ENCODE measurements at places on chromosomes 6 and 20.

DNA sequence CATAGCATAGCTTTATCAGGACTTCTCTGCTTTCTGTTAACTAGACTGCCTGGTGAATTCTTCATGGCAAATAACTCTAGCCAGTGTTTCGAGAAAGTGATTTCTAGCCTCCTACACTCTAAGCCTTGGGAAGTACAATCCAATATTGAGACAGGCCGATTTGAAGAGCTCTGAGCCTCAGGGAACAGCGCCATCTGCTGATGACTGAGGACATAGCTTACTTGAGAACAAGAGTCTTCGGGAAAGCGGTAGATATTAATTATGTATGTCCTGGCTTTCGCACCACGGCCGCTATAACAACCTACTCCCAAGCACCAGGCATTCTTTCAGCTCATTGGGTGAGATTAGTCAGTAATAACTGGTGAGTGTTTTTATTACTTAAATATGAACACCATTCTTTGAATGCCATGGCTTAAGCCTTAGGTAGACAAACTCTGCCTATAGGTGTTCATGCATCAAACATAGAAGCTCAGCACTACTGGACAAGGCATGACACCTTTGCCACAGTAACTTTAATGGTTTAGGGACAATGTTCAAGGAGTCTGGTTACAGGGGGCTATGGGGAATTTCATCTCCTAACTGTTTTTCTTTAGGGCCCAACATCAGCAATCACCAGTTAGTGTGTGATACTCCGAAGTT, 518.6 kb downstream of the BMP2 start:
- DNase-seq, result peak; percentile 74

DNA sequence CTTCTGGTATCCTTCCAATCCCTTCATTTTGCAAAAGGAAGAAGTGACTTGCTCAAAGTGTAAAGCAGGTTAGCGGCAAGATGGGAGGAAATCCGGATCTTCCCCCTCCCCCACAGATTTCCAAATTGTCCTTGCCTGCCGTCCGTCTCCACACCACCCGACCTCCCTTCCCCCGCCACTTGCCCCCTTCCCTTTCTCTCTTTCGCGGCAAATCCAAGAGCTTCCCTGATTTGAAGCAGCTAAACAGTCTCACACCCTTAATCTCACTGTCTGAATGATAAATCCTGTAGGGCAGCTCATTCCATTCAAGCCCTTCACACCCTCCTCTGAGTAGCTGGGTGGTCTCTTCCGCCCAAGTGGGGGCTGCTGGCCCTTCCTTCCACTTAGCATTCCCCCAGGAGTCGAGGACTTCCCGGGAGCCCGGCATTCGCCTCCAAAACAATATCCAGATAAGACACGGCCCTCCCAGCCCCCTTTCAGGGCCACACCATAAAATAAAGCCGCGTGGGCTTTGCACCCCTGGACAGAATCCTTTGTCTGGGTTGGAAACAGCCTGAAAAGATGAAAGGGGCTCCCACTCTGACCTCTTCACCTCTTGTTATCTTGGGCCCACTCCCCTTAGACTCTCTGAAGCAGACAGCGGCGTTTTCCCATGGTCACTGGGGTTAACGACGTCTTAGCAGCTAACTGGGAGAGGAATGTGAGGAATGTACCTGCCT, 44.0 kb upstream of the PIM1 start:
- no peak for DNase-seq

DNA sequence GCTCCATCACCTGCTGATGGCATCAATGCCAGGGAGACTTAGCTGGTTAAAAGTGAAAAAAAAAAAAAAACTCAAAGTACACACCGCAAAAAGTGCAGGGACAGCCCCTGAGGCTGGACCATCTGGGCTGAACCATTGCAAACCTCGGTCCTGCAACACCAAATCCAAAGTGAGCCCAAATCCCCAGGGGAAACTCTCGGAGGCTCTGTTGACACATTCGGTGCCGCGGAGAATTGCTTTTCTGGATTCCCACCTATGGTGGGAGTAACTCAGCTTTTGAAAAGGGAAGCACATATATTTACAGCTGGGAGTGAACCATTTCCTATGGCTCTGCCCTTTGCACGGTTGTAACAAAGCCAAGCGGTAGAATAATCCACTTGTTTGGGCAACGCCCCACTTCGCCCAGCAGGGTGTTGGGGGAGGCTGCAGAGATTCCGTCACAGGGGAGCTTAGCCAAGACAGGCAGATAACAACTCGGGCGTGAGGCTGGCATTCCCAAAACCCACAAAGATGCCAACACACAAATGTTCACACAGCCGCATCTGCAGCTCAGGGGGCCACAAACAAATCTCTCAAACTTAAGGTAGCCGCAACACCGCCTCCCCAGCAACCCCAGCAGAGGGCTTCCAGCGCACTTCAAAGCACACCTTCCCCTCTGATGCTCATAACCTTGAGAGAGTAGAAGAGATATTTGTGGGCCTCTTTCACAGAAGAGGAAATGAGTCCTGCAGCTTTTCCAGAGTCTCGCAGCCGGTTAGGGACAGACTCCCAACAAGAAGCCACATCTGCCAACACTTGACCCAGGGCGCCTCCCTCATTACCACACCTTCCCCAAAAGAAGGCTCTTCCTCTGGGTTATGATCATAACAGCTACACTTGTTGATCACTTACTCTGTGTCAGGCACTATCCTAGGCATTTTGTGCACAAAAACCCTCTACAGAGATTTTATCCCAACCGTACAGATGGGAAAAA, 11.4 kb downstream of the ZC3H12D start:
- peak; percentile 69 for DNase-seq

DNA sequence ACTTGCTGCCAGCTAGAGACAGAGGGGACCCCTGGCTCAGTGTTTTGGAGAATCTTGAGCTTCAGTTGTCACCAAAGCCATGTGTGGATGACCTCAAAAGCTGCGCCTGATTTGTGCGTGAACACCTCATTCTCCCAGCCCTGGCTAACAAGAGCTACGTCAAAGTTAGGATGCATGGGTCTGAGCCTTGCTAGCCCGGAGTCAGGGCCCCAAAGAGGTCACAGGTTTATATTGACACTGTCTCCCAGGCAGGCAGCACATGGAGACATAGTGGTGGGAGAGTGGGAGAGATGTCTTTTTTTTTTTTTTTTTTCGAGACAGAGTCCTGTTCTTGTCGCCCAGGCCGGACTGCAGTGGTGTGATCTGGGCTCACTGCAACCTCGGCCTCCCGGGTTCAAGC, 36.1 kb upstream of the DUSP22 start:
- DNase-seq, result no peak

DNA sequence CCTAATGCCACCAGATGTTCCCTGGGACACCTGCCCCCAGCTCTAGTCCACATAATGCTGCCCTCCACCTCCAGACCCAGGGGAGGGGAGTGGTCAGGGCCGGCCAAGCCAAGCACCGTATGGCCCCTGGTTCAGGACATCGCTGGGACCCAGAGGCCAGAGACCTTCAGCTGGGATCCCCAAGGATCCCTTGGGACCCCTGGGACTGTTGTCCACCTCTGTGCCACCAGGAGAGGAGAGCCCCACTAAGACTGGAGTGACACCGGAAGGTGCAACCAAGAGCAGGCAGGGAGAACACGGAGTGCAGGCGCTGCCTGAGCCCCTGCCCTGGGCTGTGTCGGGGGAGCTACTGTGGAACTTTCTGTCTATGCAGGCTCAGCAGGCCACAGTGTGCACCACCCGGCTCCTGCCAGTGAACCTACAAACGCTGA, 43.6 kb downstream of the CTCFL start:
- DNase-seq, result no peak

Data from right cardiac atrium (tissue), 5 donors.